ENCODE measurements at places on chromosomes 5 and 9. TPM values are rescaled to one million over a fixed set of nuclear protein-coding genes. Genes with fewer than 3 reads are reported as not detected.

- no peaks in the 10 kb centered on the region for H3K4me1 ChIP-seq
- H3K36me3 ChIP-seq, result no peaks in the 10 kb centered on the region
- H3K4me3 ChIP-seq, result no peak overlapping the region
Measured at GRCh38 chr5:66741394-66741793, 145.2 kb downstream of the MAST4 start.

- no peak overlapping the region for H3K4me3 ChIP-seq
- H3K36me3 ChIP-seq, result no peaks in the 10 kb centered on the region
- no peaks in the 10 kb centered on the region for H3K27me3 ChIP-seq
- no peak for DNase-seq
- H3K4me1 ChIP-seq, result no peaks in the 10 kb centered on the region
Measured at GRCh38 chr5:10578869-10579268, 15.0 kb downstream of the ANKRD33B start.

GRCh38 chr9:104068546-104068945 is 25.6 kb upstream of the SMC2 start:
- no peak overlapping the region for H3K27ac ChIP-seq
- no peak for DNase-seq
- H3K36me3 ChIP-seq, result no peaks in the 10 kb centered on the region
- H3K4me3 ChIP-seq, result no peak overlapping the region
- no peaks in the 10 kb centered on the region for H3K4me1 ChIP-seq
- H3K27me3 ChIP-seq, result no peaks in the 10 kb centered on the region

DNA sequence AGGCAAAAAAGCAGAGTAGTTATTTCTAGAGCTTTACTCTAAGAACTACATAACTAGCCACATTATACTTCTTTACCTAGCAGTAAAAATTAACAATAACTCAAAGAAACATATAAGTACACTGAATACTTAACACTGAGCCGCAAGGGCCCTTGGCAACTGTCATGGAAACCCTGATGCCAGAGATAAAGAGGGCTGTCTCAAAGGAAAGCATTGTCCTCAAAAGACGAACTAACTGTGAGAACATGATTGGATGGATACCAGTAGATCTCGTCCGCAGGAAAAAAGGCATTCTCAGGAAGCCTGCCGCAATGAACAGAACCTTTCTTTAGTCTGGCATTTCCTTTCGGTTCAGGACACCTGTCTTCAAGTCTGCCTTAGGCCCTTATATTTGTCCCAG is 379.0 kb upstream of the SLC30A5 start:
- no peak for DNase-seq
- H3K27me3 ChIP-seq, result no peaks in the 10 kb centered on the region
- H3K4me3 ChIP-seq, result no peak overlapping the region
- no peaks in the 10 kb centered on the region for H3K36me3 ChIP-seq
- H3K4me1 ChIP-seq, result peaks cover 21% of the 10 kb centered on the region

- H3K27me3 ChIP-seq, result no peaks in the 10 kb centered on the region
- H3K36me3 ChIP-seq, result no peaks in the 10 kb centered on the region
- no peaks in the 10 kb centered on the region for H3K4me1 ChIP-seq
- no peak for DNase-seq
- H3K27ac ChIP-seq, result no peak overlapping the region
- no peak overlapping the region for H3K4me3 ChIP-seq
Measured at GRCh38 chr5:17252543-17252942, 35.1 kb downstream of the BASP1 start.

DNA sequence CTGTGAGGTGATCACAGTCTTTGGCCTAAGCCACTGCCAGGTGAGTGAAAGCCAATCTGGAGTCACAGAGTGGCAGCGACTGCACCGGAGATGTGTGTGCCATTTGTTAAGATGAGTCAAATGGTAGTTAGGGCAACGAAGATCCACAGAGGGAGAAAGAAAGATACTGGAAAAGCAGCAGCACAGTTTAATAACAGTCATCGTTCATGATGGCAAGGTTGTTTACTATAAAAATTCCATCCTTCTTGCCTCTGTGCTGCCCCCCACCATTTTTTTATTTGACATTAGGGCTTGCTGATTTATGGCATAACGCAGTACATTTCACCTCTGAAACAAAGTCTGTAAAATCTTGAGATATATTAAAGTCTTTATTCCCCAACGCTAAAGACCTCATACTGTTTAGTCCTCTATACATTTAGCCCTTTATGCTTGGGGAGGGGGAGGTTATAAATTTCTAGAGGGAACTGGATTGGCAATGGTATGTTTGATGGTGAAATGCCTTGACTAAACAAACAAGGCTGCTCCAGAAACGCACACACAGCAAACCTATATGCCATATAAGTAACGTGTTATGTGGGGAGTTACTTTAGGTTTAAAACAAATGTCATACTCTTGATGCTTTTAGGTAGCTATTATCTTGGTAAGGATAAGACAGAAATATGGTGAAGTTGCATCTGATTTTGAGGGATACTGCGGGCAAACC is 55.8 kb upstream of the ABL1 start:
- no peak for DNase-seq
- no peak overlapping the region for H3K4me3 ChIP-seq
- no peaks in the 10 kb centered on the region for H3K36me3 ChIP-seq
- H3K4me1 ChIP-seq, result no peaks in the 10 kb centered on the region
- H3K27me3 ChIP-seq, result peaks cover under 1% of the 10 kb centered on the region

DNA sequence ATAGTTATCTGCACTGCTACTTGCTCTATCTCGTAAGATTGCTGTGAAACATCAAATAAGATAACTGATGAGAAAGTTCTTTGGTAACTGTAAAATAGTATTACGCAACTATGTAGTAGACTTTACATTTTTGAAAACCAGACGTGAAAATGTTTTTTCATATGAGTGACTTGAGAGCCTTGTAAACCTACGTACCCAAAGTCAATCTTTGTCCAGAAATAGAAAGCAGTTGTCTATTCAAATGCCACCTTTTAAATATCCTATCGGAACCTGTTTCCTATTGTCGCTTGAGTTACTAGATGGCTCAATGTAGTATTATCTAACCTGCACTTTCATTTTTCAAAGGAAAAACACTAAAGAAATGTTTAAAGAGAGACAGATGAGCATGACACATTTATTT is 1.6 kb downstream of the FNIP1 start:
- no peak for DNase-seq
- peak overlapping the region; percentile 95 for H3K27ac ChIP-seq
- H3K36me3 ChIP-seq, result peaks cover 8% of the 10 kb centered on the region
- H3K27me3 ChIP-seq, result no peaks in the 10 kb centered on the region

DNA sequence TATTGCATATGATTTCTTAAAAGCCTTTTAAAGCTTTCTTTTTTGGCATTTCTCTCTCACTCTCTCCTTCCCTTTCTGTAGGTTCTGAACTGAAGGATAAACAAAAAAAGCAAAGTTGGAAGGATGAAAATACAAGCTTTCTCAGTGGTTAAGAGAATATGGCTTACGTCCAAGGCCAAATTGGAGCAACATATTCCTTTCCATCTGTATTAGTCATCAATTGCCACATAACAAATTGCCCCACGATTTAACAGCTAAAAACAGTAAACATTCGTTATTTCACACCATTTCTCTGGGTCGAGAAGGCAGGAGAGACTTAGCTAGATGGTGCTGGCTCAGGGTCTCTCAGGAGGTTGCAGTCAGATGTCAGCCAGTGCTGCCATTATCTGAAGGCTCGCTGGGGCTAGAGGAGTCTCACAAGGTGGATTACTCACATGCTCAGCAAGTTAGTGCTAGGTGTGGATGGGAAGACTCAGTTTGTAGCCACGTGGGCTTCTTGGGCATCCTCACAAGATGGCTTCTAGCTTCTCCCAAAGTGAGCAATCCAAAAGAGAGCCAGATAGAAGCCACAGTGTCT is 2.0 kb upstream of the ROR2 start:
- peaks cover 10% of the 10 kb centered on the region for H3K27me3 ChIP-seq
- no peaks in the 10 kb centered on the region for H3K4me1 ChIP-seq
- H3K4me3 ChIP-seq, result no peak overlapping the region
- no peak for DNase-seq
- H3K27ac ChIP-seq, result no peak overlapping the region
- no peaks in the 10 kb centered on the region for H3K36me3 ChIP-seq

DNA sequence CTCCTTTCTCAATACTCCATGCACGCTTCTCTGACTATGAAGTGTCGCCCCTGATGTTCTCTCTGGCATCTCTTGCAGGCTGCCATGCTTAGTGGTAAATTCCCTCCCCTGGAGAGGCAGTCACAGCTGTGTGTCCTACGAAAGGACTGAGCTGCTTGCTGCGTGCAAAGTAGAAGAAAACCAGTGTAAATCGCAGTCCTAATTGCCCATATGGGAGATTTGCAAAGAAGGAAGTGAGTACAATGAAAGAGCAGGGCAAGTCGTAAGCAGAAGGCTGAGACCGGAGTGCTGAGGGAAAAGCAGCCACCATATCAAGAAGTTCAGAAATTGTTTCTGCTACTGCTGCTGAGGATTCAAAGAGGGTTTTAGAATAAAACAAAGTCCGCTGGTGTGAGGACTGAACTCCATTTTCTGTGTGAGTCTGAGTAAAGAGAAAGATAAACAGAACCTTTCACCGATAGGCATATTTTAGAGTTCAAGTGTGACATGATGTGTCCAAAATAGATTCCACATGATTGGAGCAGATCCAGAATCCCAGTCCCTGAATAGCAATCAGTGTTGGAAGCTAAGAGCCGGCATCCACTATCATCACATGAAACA is 507.8 kb upstream of the MPDZ start:
- DNase-seq, result no peak
- no peaks in the 10 kb centered on the region for H3K36me3 ChIP-seq
- H3K4me3 ChIP-seq, result no peak overlapping the region
- H3K27me3 ChIP-seq, result no peaks in the 10 kb centered on the region
- no peaks in the 10 kb centered on the region for H3K4me1 ChIP-seq

ZDHHC12 gene
- 27.7 TPM for total RNA-seq

CARTPT gene
- not detected for total RNA-seq

DNA sequence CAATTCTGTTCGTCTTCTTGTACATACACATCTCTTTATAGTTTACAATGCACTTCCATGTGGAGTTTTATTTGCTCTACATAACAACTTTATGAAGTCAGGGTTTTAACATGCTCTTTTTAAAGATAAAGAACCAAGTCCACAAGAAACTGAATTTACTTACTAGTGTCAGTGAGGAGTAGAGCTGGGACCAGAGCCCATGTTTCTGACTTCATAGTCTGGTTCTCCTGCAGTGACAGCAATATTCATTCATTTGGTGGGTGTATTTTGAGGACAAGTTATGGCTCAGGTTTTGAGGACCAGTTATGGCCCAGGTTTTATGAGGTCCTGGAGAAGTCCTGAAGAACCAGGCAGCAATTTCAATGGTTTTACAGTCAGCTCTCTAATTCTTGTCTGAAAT is 481.9 kb upstream of the TNC start:
- H3K4me3 ChIP-seq, result no peak overlapping the region
- H3K27ac ChIP-seq, result no peak overlapping the region
- H3K36me3 ChIP-seq, result no peaks in the 10 kb centered on the region

TUSC1 gene
- total RNA-seq, result 0.10 TPM

GRCh38 chr5:143554187-143554717 is 150.8 kb upstream of the NR3C1 start:
- no peaks in the 10 kb centered on the region for H3K4me1 ChIP-seq
- no peak for DNase-seq
- H3K4me3 ChIP-seq, result no peak overlapping the region
- no peaks in the 10 kb centered on the region for H3K36me3 ChIP-seq

DNA sequence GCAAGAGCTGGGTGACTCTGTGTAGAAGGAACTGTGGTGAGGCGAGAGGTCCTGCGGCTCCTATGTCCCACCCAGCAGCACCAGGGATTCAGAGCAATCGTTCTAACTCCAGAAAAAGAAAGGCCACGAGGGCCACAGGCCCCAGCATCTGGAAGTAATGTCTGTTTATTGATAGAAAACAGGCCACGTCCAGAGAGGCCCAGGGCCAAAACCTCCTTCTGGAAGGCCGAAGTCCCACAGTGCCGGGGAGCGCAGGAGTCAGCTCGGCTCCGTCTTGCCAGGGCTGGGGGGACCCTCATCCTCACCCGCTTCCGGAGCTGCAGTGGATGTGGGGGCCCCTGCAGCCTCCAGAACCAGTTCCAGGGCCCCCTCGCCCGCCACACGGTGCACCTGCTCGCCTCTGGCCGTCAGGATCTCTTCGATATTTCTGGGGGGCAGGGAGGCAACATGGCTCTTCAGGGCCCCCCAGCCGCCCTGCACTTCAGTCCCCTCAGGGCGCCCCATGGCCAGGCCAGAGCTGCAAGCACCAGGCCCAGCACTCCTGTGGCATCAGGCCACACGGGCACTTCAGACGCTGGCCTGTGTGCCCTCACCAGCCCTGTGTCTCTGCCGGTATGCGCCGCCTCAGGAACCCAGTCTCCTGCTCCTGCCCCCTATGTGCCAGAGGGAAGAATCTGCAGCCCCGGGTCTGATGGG is 1.6 kb downstream of the DNLZ start:
- H3K4me1 ChIP-seq, result no peaks in the 10 kb centered on the region
- H3K27ac ChIP-seq, result peak overlapping the region; percentile 75
- DNase-seq, result no peak

DNA sequence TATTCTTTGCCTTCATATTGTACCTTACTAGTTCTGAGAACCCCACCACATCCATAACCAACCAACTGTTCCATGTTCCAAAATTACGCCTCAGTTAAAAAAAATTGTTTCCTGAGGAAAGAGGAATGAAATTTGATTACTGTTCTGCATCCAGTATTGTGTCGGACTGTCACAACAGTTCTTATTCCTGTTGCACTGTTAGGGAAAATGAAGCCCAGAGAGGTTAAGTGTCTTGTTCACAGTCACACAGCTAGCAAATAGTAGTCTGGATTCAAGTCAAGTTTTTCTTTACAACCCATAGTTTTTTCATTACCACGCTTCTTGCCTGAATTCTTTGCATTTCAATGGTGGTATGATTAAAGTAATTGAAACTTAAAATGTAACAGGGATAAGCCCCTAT is 4.4 kb downstream of the FSD1L start:
- DNase-seq, result no peak
- H3K27ac ChIP-seq, result no peak overlapping the region
- no peaks in the 10 kb centered on the region for H3K27me3 ChIP-seq
- no peaks in the 10 kb centered on the region for H3K36me3 ChIP-seq

PFN3 gene
- not detected for total RNA-seq

GRCh38 chr9:137167747-137168572 is 1.9 kb downstream of the LRRC26 start:
- no peaks in the 10 kb centered on the region for H3K4me1 ChIP-seq
- H3K27ac ChIP-seq, result no peak overlapping the region
- H3K4me3 ChIP-seq, result no peak overlapping the region
- H3K27me3 ChIP-seq, result peaks cover 19% of the 10 kb centered on the region
- DNase-seq, result no peak
- no peaks in the 10 kb centered on the region for H3K36me3 ChIP-seq
